ENCODE measurements at places on chromosomes 16 and 17.

- no peak for DNase-seq
Observed at GRCh38 chr17:35218915-35219314, 24.0 kb upstream of the SLFN5 start.

DNA sequence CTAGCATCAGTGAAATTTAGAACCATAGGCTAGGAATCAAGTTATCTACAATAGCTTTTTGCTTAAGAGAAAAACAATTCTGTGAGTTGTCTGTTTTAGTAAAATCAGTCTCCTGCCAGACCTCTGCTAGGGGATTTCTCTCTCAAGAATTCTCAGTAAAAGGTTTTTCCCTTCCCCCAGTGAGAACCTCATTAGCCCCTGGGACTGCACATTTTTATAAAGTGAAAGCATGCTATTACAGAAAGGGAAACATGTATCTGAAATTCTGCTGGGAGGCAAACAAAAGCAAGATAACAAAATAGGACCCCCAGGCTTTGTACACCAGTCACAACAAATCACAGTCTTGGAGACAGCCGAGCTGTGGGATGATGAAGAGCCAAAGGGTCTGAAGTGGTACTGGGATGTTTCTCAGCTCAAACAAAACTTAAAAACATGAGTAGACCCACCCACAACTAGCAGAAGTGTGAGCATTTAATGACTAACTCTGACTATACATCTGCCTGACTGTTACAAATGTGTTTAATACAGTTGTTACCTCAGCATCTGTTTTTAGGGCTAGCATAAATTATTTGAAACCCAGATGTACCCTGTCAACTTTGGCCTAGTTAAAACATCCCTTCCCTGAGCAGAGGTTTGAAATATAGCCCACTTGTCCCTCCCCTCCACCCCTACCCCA lies 20.0 kb upstream of the GLG1 start:
- DNase-seq = no peak

DNA sequence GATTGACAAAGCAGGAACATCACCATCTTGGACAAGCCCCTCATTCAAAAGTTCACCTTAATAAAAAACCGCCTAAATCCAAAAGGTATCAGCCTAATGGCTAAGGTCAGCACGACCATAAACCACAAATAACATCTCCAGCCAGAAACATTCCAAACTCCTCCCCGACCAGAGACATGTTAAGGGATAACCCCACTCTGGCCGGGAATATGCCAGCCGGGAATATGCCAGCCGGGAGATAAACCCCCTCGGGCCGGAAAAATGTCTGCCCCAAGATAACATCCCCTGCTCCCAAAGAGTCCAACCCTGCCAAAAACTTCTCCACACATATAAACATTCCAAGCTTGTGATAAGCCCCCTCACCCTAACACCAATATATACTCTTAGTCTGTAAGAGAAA lies 1.4 kb downstream of the DHX33 start:
- DNase-seq = no peak

GRCh38 chr17:42685831-42686230 lies 3.5 kb downstream of the CNTNAP1 start:
- DNase-seq = no peak

DNA sequence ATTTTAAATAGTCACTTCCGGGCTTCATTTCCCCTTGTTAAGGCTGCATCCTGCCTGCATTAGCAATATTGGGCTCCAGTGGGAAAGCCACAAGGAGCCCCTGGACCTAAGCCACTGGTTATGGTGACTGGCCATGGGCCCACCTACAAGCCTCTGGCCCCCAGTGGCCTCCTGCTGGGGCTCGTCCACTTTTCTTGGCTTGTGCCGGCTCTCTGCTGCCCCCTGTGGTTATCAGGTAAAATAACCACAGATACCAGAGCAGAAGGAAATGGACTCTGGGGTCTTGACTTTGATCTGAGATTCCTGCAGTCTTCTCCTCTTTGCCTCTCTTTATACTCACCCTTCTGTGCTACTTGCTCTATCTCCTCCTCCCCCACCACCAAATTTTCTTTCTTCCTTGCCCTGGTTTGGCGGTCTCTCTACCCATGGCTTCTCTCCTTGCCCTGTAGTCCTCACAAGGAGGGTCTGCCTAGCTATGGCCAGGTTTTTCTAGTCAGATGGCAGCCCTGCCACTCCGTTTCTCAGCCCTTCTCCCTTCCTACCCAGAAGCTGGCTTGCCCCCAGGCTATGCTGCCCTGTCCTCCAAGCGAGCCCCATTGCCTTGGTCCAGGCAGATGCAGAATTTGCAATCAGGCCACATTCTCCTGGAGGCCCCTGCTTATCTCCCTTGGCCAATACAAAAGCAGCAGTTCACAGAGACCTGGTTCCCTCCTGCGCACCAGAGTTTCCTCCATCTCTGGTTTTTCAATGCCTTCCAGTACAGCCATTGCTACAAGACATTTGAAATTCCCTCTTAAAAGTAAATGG lies 82.9 kb upstream of the RCVRN start:
- no peak for DNase-seq

GRCh38 chr16:71626858-71627213 lies 852 bp downstream of the MARVELD3 start:
- DNase-seq = no peak

- no peak for DNase-seq
Observed at GRCh38 chr16:81885976-81886586, 107.0 kb downstream of the PLCG2 start.

DNA sequence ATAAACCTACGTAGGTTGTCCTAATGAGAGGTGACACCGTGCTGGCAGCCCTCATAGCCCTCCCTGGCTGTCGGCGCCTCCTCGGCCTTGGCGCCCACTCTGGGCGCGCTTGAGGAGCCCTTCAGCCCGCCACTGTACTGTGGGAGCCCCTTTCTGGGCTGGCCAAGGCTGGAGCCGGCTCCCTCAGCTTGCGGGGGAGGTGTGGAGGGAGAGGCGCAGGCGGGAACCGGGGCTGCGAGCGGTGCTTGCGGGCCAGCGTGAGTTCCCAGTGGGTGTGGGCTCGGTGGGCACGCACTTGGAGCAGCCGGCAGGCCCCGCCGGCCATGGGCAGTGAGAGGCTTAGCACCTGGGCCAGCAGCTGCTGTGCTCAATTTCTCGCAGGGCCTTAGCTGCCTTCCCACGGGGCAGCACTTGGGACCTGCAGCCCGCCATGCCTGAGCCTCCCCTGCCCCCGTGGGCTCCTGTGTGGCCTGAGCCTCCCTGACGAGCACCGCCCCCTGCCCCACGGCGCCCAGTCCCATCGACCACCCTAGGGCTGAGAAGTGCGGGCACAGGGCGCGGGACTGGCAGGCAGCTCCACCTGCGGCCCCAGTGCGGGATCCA lies 40.1 kb upstream of the AMZ2 start:
- no peak for DNase-seq

- no peak for DNase-seq
Observed at GRCh38 chr17:80884811-80885210, 106.8 kb upstream of the CHMP6 start.

GRCh38 chr16:14140923-14141322 lies 69.8 kb downstream of the MRTFB start:
- DNase-seq = no peak

- no peak for DNase-seq
Observed at GRCh38 chr16:89114159-89114981, 20.7 kb downstream of the ACSF3 start.

- DNase-seq = no peak
Observed at GRCh38 chr17:72407336-72407909, 286.6 kb downstream of the SOX9 start.

DNA sequence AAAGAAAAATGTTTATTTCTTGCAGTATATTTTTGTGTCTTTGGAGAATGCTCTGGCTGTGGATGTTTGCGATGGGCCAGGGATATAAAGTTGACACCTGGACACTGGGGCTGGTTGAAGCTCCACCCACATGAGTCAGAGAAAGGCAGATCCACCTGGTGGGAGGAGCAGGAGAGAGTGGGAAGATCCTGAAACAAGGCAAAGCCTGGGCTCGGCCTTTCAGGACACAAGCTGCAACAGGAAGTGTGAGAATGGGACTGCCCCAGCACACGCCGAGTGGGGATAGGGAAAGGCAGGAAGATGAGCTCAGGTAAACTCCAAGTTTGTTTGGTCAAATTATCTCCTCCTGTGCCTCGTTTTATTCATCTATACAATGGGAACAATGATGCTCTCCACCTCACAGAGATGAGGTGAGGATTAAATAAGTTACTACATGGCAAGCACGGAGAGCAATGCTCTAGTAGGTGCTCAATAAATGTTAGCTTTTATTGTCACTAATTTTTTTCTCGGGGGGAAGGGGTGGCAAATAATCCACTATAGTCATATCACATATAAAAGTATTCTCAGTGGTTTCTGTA lies 21.4 kb upstream of the PITPNM3 start:
- no peak for DNase-seq

DNA sequence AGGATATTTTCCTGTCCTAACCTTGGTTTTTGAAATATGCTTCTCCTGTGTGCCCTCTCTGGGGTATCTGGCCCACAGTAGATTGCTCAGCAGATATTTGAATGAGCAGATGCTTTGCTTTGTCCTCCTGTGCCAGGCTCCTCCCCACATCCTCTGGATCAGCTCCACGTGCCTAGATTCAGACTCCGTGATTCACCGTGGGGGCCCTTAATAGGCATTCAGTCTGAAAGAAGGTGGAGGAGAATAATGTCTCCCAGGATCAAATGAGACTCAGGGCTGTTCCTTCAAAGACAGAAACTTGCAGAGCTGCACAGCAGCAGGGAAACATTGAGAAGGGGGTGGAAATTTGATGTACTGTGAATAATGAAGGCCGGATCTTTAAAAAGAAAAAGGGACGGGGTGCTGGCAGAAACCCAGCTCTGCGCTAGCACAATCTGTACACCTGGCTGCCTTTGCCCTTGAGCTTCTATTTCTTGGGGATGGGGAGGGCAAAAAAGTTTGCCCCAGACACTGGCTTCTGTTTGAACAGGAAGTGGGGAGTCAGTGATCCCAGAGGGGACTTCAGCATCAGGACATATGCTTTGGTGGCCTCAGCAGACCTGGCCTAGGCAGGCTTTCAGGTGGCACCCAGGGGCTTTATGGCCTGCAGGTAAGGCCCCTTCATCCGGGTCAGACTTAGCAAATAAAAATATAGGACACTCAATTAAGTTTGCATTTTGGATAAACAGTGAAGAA lies 15.9 kb upstream of the SLC12A3 start:
- DNase-seq = no peak

DNA sequence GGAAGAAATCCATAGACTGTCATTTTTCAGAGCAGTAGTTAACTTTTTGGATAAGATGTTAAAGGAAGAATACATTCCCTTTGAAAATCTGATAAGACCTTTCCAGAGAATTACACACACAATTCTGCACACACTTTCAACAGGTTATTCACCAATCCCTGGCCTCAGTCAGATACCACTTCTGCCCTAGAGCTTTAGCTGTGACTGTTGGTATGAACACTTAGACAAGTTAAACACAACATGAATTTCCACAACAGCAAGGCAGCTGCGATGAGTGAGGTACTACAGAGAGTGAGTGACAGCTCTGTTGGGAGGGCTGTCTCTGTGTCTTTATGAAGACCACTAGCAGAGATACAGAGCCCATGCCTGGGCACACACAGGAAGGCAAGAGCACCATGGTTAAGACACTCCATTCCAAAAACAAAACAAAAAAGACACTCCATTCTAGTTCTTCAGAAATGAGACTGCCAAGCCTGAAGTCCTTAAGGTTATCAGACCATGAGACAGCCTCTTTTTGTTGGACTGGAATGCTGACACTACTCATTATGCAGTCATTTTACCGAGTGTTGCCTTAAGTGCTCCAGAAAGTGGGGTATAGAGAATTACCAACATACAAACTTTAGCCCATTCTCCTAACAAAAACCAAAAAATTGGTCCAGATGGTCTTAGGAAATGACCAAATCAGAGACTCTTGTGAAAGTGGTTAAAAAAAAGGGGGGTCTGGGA lies 42.4 kb downstream of the TOM1L2 start:
- DNase-seq = no peak

GRCh38 chr16:84476401-84476800 lies 28.1 kb downstream of the MEAK7 start:
- no peak for DNase-seq

GRCh38 chr16:3578121-3578520 lies 918 bp upstream of the NLRC3 start:
- DNase-seq = peak; percentile 26

DNA sequence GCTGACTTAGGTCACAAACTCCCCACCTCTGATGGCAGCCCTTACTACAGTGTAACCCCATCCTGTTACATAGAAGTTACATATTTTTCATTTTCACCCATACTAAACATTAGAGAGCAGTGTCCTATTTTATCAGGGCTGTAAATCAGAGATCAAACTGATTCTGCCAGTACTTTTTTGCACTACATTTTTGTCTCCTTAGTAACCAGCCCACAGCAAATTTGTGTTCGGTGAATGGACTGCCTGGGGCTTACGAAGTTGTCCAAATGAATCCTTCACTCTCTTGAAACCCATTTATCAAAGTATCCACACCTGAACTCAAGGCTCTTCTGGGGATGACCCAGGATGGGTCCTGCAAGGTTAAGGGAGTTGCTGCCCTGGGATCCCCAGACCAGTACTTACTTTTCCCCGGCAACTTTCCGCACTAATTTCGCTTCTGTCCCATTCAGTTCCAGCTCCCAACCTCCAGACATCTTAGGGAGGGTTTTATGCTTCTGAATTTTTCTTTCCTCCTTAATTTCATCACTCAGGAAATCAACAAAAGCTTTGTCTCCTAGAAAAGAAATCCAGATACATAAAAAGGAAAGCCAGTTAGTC lies 1.1 kb downstream of the C1QBP start:
- no peak for DNase-seq

DNA sequence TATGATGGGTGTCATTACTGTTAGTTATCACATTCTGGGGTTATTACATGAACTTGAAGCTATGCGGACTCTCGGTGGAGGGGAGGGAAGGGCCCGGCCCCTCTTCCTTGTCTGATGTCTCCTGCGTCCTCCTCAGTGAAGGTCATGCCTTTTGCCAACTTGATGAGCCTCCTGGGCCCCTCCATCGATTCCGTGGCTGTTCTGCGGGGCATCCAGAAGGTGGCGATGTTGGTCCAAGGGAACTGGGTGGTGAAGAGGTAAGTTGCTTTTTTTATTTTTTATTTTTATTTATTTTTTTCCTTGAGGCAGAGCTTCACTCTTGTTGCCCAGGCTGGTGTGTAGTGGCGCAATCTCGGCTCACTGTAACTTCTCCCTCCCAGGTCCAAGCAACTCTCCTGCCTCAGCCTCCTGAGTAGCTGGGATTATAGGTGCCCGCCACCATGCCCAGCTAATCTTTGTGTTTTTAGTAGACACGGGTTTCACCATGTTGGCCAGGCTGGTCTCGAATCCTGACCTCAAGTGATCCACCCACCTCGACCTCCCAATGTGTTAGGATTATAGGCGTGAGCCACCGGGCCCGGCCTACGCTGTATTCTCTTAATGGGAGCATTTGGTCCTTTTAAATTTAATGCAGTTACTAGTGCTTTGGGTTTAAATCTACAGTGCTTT lies 21.6 kb downstream of the POLR3E start:
- peak; percentile 29 for DNase-seq

DNA sequence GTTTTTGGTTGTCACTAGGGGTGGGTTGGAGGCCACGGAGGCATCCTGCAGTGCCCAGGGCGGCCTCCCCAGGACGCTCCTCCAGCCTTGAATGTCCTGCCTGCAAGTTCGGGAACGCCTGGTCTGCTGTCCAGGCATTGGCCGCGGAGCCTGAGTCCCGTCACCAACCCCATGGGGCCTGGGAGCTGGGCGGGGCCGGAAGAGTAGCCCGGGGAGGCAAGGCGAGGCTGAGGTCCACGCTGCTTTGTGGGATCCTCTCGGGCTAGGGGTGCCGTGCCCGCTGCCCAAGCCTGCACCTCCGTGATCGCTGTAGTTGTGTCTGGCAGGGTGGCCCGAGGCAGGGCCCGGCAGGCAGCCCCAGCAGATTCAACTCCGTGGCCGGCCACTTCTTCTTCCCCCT lies 12.8 kb downstream of the TELO2 start:
- DNase-seq = no peak

GRCh38 chr17:5249615-5250014 lies 15.0 kb upstream of the SCIMP start:
- peak; percentile 33 for DNase-seq
